Small intestine (tissue), 16 donors: ENCODE measurements at places on chromosomes 3 and 15. TPM values are rescaled to one million over a fixed set of nuclear protein-coding genes. Genes with fewer than 3 reads are reported as not detected.
A peak's percentile ranks its signal among the peaks of the same experiment; 100 is the strongest.

TRIM59 gene
- 0.67 TPM for polyA plus RNA-seq

FEZF2 gene
- not detected for polyA plus RNA-seq

GP5 gene
- polyA plus RNA-seq: not detected

DNA sequence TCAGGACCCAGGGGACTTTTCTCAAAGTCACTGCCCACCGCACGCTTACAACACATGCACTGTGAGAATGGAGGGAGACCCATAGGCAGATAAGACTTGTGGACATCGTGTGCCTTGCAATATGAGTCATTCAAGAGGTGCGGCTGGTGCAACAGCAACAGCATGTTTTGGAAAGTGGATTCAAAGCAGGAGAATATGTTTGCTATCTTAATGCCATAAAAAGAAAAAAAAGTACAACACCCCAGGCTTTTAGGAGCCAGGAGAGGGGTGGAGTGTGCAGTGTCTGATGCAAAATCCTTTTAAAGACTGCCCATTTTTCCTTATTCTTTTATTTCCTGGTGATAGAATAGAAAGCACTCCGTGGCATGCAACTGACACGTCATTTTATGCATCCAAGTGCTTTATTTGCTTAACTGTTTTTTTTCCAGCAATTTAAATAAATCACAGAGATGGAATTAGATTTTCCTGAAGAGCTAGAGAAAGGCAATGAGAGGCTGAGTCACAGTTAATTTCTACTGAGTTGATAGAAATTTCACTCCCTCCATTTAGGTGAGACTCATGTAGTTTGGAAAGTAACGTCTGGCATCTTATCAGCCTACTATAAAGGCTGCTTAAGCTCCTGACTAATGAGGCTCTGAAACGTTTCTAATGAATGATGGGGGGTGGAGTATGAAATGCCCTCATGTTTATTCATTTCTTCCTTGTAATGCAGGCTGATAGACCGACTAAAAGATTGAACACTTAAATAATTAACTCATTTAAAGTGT lies 96.4 kb downstream of the NSUN3 start:
- no peak overlapping the region for H3K4me3 ChIP-seq
- H3K36me3 ChIP-seq: no peaks in the 10 kb centered on the region
- no peak overlapping the region for H3K27ac ChIP-seq
- no peak for DNase-seq
- H3K4me1 ChIP-seq: no peaks in the 10 kb centered on the region

DNA sequence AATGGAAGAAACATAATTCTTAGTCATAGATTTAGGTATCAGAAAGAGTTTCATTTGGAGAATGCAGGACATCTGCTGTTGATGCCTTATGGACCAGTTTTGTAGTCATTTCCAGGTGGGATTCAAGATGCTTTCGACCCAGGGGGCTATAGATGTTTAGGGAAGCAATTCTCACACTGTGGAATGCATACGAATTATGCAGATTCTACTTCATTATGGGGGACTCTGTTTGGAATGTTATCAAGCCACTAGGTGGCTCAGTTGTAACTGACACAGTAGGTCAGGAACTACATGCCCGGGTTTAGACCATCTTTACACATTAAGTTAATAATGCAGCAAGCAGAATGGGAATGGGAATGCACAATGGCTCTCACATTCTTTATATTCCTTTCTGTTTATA lies 1359.8 kb downstream of the ZPLD1 start:
- no peaks in the 10 kb centered on the region for H3K4me1 ChIP-seq
- H3K36me3 ChIP-seq: no peaks in the 10 kb centered on the region
- H3K4me3 ChIP-seq: no peak overlapping the region
- no peak for DNase-seq
- no peak overlapping the region for H3K27ac ChIP-seq

GRCh38 chr15:25508369-25509002 lies 69.7 kb upstream of the UBE3A start:
- H3K36me3 ChIP-seq: no peaks in the 10 kb centered on the region
- H3K27ac ChIP-seq: no peak overlapping the region

GRCh38 chr3:38579141-38579540 lies 70.3 kb downstream of the SCN5A start:
- H3K4me1 ChIP-seq: no peaks in the 10 kb centered on the region
- no peak overlapping the region for H3K4me3 ChIP-seq
- H3K27me3 ChIP-seq: no peaks in the 10 kb centered on the region
- H3K27ac ChIP-seq: no peak overlapping the region

DNA sequence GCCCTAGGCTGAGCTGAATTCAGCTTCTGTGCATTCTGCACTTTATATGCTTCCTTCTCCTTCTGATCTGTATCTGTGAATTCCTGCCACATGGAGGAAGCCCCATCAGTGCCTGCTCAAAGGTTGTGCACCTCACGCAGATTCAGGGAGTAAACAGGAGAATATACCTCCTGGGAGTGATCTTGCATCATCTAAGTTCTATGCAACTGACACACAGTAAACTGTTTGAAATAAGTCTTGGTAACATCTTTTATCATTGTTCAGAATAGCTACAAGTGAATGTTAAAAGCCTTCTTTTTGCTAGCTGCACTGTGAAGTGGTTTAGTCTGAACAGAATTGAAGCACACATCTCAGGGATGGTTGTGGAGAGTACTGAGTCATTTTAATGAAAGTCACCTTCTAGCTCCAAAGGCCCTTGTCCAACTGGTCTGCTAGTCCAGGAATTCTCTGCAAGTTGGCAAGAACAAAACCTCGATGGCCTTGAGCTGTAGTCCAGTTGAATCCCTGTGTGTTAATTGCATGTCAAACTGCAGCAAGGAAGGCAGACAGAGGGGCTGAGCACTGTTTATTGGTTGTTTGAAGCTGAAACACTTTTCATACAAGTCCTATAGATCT lies 215.0 kb downstream of the WNT5A start:
- no peaks in the 10 kb centered on the region for H3K36me3 ChIP-seq
- H3K27ac ChIP-seq: no peak overlapping the region
- no peak for DNase-seq

DNA sequence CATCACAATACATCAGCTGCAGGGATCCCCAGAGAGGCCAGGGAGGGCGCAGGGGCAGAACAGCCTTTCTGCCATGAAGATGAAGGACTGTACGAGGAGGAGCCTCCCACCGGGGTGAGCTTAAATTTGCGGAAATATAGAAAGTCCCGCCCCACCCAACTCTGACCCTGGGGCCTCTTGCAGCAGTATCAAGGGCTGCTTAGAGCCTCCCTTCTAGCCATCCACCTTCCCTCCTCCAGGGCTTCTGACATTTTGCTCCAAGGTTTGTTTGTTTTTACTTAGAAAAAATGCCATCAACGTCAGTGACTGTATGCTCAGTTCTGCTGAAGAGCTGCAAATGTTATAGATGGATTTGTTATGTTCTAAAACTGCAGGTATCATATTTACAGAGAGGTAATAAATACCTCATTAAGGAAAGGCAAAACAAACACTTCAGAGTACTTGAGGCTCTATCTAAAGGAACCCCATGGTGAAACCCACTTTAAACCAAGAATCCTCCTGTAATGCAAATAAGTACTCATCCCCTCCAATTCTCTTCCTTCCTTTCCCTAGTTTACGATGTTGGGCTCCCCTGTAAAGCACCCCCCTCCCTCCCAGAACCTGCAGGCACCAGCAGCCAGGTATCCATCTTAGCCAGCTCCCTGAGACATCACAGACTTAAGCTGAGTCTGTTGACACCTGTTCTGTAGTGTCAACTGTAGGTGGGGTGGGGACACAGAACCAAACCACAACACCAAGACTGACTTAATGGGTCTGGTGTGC lies 30.5 kb downstream of the RFTN1 start:
- H3K27me3 ChIP-seq: no peaks in the 10 kb centered on the region
- H3K4me3 ChIP-seq: no peak overlapping the region
- H3K4me1 ChIP-seq: peaks cover 10% of the 10 kb centered on the region
- DNase-seq: no peak
- no peaks in the 10 kb centered on the region for H3K36me3 ChIP-seq

GRCh38 chr3:4401441-4401840 lies 65.6 kb downstream of the SUMF1 start:
- H3K27me3 ChIP-seq: no peaks in the 10 kb centered on the region
- H3K36me3 ChIP-seq: peaks cover 4% of the 10 kb centered on the region
- no peak overlapping the region for H3K4me3 ChIP-seq
- no peak for DNase-seq
- no peak overlapping the region for H3K27ac ChIP-seq

- H3K4me1 ChIP-seq: no peaks in the 10 kb centered on the region
- no peak overlapping the region for H3K27ac ChIP-seq
Measured at GRCh38 chr3:195247863-195248189, 23.1 kb downstream of the XXYLT1 start.

- H3K36me3 ChIP-seq: no peaks in the 10 kb centered on the region
- no peak overlapping the region for H3K27ac ChIP-seq
- no peak for DNase-seq
- H3K27me3 ChIP-seq: peaks cover 2% of the 10 kb centered on the region
- H3K4me3 ChIP-seq: no peak overlapping the region
- no peaks in the 10 kb centered on the region for H3K4me1 ChIP-seq
Measured at GRCh38 chr15:43955140-43955539, 128.3 kb downstream of the WDR76 start.

GRCh38 chr15:75389791-75390382 lies 21.5 kb upstream of the MAN2C1 start:
- DNase-seq: no peak
- H3K4me1 ChIP-seq: no peaks in the 10 kb centered on the region
- H3K36me3 ChIP-seq: peaks cover 19% of the 10 kb centered on the region
- H3K27me3 ChIP-seq: no peaks in the 10 kb centered on the region

- no peaks in the 10 kb centered on the region for H3K36me3 ChIP-seq
- DNase-seq: no peak
- no peaks in the 10 kb centered on the region for H3K4me1 ChIP-seq
- no peak overlapping the region for H3K27ac ChIP-seq
- H3K4me3 ChIP-seq: no peak overlapping the region
- no peaks in the 10 kb centered on the region for H3K27me3 ChIP-seq
Measured at GRCh38 chr15:39078026-39078425, 502.9 kb upstream of the THBS1 start.

DNA sequence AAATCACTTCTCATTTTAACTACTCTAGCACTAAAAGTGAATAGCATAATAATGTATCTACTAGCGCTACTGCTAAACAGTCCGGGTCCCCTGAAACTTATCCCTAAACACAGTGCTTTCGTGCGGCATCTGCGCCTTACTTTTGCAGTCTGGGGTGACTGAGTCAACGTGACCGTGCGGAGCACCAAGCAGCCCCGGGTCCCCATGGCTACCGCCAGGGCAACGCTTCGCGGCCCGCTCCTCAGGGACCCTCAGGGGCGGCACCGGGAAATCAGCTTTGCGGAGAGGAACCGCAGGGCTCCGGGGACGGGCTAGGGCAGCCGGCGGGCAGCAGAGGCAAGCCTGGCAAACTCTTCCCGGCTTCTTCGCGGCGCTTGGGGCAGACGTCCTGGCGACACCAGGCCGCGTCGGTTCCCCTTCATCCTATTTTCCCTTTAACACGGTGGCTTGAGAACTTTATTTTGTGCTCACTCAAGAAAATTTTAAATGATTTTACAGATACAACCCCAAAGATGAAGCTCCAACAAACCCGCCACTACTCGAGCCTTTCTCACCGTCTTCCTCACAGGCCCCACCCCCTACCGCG lies 757 bp upstream of the DIPK2A start:
- DNase-seq: peak; percentile 26
- peak overlapping the region; percentile 95 for H3K27ac ChIP-seq
- no peaks in the 10 kb centered on the region for H3K27me3 ChIP-seq
- H3K36me3 ChIP-seq: no peaks in the 10 kb centered on the region
- no peaks in the 10 kb centered on the region for H3K4me1 ChIP-seq
- peak overlapping the region; percentile 61 for H3K4me3 ChIP-seq

- no peaks in the 10 kb centered on the region for H3K4me1 ChIP-seq
- H3K27ac ChIP-seq: no peak overlapping the region
- H3K4me3 ChIP-seq: no peak overlapping the region
- no peaks in the 10 kb centered on the region for H3K27me3 ChIP-seq
- DNase-seq: peak; percentile 20
- H3K36me3 ChIP-seq: no peaks in the 10 kb centered on the region
Measured at GRCh38 chr3:112464264-112464663, 35.0 kb downstream of the BTLA start.

DNA sequence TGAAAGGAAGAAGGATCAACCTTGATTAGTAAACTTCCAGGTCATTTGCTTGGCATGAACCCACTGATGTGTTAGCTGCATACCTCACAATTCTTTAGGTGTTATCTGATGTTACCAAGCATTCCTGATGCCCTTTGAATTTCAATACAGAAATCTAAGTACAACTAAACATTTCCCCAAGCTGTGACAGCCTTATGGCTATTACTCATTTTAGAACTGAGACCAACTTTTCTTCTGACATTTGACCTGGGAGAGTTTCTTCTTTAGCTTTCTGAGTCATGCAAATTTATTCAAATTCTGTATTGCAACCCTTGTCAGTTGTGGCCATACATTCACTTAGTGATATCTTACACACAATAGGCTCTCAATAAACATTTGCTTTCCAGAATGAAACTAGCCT lies 124.3 kb downstream of the TIGIT start:
- H3K27me3 ChIP-seq: no peaks in the 10 kb centered on the region
- no peak overlapping the region for H3K4me3 ChIP-seq
- no peaks in the 10 kb centered on the region for H3K4me1 ChIP-seq
- no peak for DNase-seq
- H3K27ac ChIP-seq: no peak overlapping the region

GRCh38 chr15:100253640-100254039 lies 88.1 kb downstream of the ADAMTS17 start:
- no peaks in the 10 kb centered on the region for H3K27me3 ChIP-seq
- no peak overlapping the region for H3K27ac ChIP-seq
- peak; percentile 36 for DNase-seq
- H3K4me3 ChIP-seq: no peak overlapping the region
- H3K36me3 ChIP-seq: no peaks in the 10 kb centered on the region

GRCh38 chr3:26962492-26963360 lies 340.2 kb downstream of the LRRC3B start:
- H3K27me3 ChIP-seq: no peaks in the 10 kb centered on the region
- no peak overlapping the region for H3K4me3 ChIP-seq
- H3K27ac ChIP-seq: no peak overlapping the region
- no peak for DNase-seq
- no peaks in the 10 kb centered on the region for H3K36me3 ChIP-seq
- H3K4me1 ChIP-seq: no peaks in the 10 kb centered on the region

GRCh38 chr3:22392859-22393258 lies 641.8 kb upstream of the ZNF385D start:
- H3K27ac ChIP-seq: no peak overlapping the region
- DNase-seq: no peak
- H3K4me3 ChIP-seq: no peak overlapping the region
- H3K27me3 ChIP-seq: no peaks in the 10 kb centered on the region
- H3K4me1 ChIP-seq: no peaks in the 10 kb centered on the region
- H3K36me3 ChIP-seq: no peaks in the 10 kb centered on the region
